ENCODE measurements at places on chromosomes 12 and 14.

DNA sequence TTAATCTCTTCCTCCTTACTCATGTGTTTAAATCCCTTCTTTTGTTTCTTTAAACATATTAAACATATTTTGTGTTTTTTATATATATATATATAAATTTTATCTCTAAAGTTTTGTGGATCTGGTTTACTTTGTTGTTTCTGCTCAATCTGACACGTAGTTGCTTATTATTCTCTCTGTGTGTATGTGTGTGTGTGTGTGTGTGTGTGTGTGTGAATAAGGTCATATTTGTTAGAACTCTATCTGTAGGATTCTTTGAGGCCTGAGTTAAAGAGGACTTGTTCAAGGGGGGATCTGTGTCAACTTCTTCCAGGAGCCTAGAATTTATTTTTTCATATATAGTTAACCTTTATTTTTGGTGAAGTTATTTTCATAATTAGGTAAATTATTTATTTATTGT is 2.7 kb downstream of the GPR65 start:
- no peak for DNase-seq

DNA sequence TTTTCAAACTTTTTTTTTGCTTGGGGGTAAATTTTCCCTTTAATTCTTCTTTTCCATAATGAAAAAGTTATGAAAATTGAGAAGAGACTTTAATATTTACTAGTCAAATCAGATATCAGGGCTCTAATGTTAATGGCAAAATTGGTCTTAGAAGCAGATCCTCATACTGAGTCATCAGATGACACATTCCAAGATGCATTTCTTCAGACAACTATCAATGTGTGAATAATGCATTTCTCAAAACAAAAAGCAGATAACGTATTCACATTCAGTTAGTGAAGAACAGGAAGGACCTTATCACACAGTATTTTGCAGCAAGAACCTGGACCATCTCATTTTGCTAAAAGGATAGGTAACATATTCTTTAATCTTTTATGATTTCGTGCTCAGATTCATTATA is 130.7 kb downstream of the GPHN start:
- no peak for DNase-seq

DNA sequence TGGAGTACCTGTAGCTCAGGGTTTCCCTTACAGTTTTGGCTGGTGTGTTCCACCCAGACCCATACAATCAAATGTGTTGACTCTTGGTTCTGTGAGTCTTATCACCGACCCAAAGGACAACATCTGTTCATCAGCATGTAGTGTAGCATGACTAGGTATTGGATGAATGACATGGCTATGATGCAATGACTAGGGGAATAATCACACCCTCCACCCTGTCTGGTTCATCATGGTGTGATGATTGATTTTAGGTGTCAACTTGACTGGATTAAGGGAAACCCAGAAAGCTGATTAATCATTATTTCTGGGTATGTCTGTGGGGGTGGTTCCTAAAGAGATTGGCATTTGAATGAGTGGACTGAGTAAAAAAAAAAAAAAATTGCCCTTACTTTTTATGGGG is 311.3 kb downstream of the DPF3 start:
- no peak for DNase-seq

GRCh38 chr12:91994208-91994797 is 151.3 kb downstream of the BTG1 start:
- DNase-seq: no peak

DNA sequence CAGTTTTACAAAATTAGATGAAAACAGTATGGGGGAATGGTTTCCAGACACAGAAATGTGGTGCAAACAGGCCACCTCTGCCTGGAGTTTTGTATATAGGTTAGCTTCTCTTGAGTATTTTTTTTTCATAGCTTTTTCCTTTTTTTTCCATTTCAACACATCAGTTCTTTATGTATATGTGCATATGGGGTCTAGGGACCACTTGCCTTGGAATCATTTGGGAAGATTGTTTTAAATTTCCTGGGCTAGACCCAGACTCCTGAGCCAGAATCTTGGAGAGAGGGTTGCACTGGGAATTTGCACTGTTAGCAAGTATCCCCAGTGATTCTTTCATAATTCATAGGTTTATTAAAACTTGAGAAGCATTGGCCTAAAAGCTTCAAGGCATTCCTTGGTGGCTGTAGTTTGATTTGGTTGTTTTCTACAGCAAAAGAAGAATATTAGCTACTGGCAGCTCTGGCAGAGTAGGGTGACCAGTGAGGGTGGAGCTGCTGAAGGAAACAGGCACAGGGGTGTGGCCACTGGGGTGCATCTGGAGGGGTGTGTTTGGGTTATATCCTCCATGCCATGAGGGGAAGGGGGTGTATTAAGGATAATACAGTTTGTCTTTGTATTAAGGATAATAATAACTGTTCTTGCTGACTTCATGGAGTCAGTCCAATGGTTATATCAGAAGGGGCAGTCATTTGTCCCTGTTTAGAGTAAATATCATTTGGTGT is 22.8 kb downstream of the PPP1R36 start:
- no peak for DNase-seq
